ENCODE measurements at places on chromosomes 11 and 22.

- peak; percentile 80 for DNase-seq
Measured at GRCh38 chr22:32473388-32473952, 1.1 kb upstream of the FBXO7 start.

GRCh38 chr11:94738746-94739145 lies 29.4 kb upstream of the AMOTL1 start:
- no peak for DNase-seq

- DNase-seq, result no peak
Measured at GRCh38 chr11:92396133-92396532, 171.5 kb downstream of the FAT3 start.

- no peak for DNase-seq
Measured at GRCh38 chr11:127383026-127383425, 382.5 kb upstream of the KIRREL3 start.
